NCI-H524 (cell line): ENCODE measurements at places on chromosomes 2 and 18.

DNA sequence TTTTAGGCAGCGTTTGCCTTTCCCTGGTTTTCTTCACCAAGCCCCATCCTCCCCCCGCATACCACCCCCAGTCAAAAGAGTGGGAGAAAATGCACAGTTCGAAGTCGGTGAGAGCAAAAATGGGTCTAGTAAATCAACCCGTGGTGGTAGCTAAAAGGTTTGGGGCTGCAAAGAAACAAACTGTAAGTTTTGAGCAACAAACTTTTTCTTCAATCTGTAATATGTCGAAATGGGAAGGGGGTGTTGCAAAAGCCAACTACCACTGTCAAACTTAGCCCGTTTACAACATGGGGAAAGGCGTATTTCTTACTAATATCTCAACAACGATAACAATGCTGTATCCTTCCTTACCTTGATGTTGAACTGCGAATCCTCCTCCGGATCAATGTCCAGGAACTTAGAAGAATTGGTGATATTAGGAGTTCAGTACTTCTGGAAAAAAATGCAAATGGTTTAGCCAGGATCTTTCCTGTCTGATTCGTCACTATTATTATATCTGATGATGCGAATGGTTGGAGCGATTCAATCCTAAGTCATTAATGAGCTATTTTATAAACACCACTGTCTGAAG is 2.4 kb upstream of the SATB2 start:
- peak; percentile 34 for DNase-seq

- DNase-seq: no peak
Observed at GRCh38 chr2:10568736-10569432, 120.8 kb upstream of the ODC1 start.

DNA sequence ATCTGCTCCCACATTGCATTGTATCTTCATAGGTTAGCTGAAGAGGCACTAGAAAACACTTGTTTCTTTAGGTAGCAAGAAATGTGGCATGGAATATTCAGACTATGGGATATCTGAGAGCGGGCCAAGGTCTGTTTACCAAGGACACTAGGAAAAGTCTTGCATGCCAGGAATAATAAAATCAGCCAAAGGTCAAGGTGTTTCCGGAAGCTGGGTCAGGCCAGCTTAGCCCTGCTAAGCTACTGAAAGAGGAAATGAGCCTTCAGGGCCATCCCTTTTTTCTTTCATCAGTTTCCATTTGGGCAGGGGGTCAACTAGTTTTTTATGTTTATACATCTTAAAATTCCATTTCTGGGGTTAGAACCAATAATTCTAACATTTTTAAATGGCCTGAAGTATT is 101.1 kb downstream of the DPP4 start:
- no peak for DNase-seq

DNA sequence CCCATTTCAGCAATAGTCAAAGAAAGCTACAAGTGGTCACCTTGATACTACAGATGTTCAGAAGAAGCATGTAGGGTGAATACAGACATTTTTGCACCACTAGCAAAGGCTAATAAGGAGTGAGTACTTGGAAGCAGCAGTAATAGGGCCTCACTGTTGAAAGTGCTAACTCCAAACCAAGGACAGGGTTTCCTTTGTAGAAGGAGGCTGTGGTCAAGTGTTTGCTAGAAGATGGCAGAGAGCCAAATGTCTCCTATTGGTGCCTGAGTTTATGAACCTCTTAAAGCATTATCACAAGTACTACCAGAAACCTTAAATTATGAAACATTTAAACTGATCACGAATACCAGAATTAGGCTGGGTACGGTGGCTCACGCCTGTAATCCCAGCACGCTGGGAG is 308.1 kb downstream of the ZEB2 start:
- DNase-seq: no peak

- peak; percentile 74 for DNase-seq
Observed at GRCh38 chr2:156399950-156400705, 36.1 kb upstream of the GPD2 start.

DNA sequence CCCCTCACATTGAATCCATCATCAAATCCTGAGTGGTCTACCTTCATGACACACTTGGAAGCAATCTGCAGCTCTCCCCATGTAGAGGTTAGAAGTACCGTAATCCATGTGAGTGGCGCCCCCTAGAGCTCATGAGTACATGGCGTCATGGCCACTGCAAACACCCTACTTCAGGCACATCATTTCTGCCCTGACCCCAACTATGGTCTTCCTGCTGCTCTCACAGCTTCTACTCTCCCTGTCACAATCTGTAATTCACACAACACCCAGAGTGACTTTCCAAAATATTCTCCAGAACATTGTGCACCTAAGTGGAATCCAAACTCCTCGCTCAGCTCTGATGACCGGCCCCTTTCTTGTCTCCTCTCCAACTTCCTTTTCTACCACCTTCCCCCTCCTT is 141.9 kb downstream of the ANKRD44 start:
- peak; percentile 71 for DNase-seq

GRCh38 chr2:235095569-235095968 is 143.8 kb downstream of the SH3BP4 start:
- DNase-seq: no peak

DNA sequence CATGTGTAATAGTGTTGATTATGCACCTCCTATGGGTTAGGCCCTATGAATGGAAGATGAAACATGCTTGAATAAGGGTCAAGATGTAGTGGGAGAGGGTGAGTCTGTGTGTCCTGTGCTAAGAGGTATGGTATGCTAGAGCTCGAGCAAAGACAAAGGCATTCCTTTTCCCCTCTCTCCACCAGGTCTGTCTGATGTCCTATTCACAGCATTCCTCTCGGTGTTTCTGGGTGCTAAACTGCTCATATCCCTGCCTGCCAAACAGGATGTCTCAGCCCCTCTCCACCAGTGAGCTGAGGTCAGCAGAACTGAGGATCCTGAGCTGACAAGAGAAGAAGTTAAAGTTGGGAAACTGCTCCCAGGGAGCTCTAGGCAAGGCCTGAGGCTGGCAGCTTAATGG is 344.9 kb downstream of the TSN start:
- DNase-seq: no peak

DNA sequence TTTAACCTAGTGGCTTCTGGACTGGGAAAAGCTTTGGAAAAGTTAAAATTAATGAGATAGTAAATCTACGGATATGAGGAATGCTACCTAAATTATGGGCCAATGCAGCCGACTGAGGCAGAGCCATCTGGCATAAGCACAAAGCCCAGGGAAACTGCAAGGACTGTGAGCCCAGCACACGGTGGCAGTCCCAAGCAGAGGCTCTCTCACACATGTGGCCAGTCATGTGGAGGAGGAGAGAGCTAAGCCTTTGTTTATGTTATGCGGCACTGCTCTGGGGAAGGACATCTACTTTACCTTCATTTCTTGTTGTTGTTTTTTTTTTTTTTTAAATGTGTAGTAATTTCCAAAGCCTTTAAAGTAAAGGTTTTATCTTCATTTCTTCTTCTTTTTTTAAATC is 267.0 kb downstream of the STK39 start:
- peak; percentile 8 for DNase-seq

GRCh38 chr18:46397174-46397573 is 259.8 kb downstream of the LOXHD1 start:
- no peak for DNase-seq

- no peak for DNase-seq
Observed at GRCh38 chr2:150450765-150451164, 36.7 kb downstream of the RND3 start.

- DNase-seq: peak; percentile 31
Observed at GRCh38 chr18:8912348-8913326, 189.9 kb upstream of the NDUFV2 start.

GRCh38 chr2:157500334-157500733 is 56.4 kb upstream of the CYTIP start:
- DNase-seq: no peak

- no peak for DNase-seq
Observed at GRCh38 chr2:216634370-216635148, 1.3 kb downstream of the IGFBP2 start.

DNA sequence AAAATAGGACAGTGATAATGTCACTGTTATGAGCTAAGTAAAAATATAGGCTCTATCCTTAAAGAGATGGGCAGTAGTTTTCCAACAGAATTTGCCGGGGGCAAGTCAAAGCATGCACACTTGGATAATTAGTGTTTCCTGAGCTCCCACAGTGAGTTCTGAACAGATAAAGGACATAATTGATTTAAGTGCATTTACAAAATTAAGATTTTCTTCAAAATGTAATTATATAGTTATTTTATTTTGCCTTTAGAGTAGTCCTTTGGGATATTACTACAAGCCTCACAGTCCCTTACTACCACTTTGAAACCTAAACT is 107.6 kb downstream of the RAPGEF4 start:
- DNase-seq: no peak

DNA sequence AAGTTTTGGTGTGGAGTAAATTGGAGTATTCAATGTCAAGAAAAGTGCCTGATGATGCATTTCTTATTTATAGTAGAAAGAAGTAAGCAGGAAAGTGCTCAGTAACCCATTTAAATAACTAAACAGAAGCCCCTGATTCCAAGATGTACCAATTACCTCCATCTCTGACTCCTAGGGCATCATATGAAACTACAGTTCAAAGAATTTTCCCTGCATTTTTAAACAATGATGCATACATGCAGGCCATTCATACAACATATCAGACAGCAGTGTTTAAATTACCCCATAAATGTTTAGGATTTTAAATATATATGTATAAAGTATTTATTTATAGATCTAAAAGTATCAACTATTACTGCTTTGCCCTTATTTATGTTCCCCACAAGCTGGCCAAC is 36.2 kb downstream of the FTCDNL1 start:
- DNase-seq: no peak

DNA sequence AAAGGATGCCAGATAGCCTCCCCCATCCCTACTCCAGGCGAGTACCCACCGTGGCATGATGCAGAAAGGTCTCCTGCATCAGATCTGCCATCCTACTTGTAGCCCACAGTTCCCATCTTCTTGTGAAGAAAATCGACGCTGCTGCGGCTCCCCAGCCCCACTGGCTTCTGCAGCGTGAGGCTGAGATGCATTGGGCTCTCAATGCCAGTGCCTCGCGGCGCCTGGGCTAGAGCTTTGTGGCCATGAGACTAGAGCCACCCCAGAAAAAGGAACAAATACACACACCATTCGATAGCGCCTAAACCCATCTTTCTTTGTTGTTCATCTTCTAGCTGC is 2.8 kb downstream of the NOL4 start:
- DNase-seq: peak; percentile 74

DNA sequence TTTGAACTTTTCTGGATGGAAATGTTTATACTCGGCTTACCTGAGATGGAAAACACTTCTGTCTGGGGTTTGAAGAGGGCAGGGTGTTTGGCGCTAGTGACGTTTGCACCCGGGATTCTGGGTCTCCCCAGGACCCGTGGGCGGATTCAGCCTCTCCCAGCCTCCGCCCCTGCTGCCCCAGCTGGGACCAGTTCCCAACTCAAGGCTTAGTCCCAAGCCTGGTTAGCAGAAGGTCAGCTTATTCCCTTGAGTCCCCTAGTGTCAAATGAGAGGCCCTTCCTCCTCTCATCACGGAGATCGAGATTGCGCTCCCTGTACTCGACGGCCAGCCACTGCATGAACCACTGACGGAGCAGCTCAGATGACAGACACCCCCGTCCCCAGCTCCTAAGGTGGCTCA is 123.2 kb downstream of the RTP5 start:
- DNase-seq: no peak

GRCh38 chr2:38294597-38294996 is 82.5 kb downstream of the ATL2 start:
- no peak for DNase-seq

DNA sequence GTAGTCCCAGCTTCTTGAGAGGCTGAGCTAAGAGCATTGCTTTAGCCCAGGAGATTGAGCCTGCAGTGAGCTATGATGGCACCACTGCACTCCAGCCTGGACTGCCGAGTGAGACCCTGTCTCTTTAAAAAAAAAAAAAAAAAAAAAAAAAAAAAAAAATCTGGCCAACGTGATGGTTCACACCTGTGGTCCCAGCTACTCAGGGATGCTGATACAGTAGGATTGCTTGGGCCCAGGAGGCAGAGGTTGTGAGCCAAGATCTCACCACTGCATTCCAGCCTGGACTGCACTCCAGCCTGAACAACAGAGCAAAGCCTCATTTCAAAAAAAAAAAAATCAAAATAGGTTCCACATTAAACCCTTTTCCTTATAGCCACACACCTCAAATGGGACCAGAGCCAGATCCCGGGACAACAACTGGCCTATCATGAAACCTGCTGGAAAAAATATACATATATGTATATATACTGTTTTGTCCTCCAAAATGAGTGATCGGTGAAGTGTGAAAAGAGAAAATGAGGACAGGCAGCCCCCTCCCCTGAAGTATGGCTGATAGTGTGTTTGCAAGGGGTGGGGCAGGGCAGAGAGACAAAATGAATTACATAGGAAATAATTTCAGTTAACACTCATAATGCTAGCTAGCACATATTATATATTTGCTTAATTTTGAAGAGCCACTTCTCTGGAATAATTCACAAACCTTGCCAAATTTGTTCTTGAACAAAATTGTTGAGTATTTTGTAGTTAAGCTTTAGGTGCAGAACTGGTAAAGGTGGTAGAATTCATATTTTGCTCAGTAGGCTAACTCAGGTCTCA is 22.9 kb downstream of the MAPRE2 start:
- no peak for DNase-seq

DNA sequence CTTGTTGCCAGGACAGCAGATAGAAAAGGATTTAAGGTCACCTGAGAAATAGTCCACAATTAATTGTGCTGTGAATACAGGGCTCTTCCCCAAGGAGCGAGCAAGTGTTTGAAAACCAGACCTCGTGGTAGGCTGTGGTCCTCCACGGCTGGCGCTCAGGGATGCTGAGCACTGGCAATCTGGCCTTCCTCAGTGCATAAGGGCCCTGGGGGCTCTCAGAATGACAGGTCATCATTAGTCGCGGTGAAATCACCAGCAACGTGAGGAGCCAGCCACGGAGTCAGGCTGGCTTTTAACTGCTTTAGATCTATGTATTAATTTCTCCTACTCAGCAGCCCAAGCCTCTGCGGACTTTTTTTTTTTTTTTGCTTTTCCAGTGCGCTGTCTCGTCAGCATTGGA is 148.5 kb downstream of the FHOD3 start:
- no peak for DNase-seq

DNA sequence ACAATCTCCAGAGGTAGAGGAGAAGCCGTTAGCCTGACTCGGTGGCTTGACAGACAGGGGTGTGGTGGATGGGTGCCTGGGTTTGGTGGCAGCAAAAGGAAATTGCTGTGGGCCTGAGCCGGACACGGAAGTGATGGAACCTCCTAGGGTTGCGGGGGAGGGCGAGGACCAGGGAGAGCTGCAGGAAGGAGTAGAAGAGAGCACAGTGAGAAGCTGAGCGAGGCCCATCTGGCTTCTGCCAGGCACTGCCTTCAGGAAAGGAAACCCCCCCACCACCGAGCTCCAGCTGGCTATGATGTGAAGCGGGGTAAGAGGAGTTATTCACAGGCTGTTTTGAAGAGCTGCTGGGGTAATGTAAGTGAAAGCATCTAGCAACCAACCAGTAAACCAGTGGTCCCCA is 134.6 kb downstream of the TSN start:
- peak; percentile 59 for DNase-seq
